ENCODE measurements at places on chromosomes 3 and 15.

GRCh38 chr15:101428758-101429157, 60.7 kb downstream of the PCSK6 start:
- no peak for DNase-seq

- no peak for DNase-seq
Observed at GRCh38 chr3:104992676-104993075, 374.0 kb upstream of the ALCAM start.

- no peak for DNase-seq
Observed at GRCh38 chr15:54594115-54594514, 602.6 kb downstream of the RSL24D1 start.

DNA sequence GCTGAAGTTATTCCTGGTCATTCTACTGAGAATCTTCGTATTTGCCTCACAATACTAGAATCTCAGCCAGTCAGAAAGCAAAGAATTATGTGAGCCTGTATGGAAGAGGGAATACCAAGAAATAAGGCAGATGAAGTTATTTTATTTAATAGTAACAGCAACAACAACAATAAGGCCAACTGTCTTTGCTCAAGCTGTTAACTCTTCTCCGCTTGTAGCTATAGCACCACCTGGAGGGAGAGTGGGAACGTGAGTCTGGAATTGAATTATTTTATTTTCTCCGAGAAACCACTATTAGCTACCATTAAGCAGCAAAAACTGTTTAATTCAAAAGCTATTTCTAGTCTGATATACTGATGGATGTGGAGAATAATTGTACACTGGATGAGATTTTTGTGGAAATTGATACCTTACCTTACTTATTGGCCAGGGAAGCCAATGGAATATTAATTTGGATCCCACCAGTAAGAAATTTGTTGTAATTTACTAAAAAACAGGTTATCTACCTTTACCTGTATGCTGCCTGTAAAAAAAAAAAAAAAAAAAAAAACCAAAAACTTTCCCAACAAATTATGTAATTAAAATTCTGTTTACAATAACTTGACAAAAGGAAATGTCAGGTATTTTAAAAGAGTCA, 50.1 kb downstream of the CALML4 start:
- peak; percentile 5 for DNase-seq

DNA sequence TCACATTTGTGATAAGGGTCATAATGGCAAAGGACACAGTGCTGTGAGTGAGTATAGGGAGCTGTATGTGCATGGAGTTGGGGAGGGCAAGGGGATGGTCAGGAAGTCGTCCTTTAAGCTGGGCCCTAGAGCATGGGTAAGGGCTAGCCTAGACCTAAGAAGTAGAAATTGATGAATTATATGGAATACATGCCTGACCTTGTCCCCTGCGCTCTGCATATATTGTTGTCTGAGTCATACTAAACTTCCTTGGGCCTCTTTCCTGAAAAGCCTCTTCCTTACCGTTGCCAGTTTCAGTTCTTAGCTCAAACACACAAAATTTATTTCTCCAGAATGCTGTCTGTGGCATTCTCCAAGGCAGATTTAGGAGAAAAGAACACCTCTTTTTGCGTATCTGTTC, 4.6 kb downstream of the SNRK start:
- no peak for DNase-seq

GRCh38 chr3:99128235-99128634, 226.7 kb upstream of the DCBLD2 start:
- no peak for DNase-seq

- DNase-seq: no peak
Observed at GRCh38 chr3:127133971-127134370, 59.0 kb upstream of the PRR23E start.

All from stimulated activated CD4-positive, alpha-beta T cell treated with anti-CD3 and anti-CD28 coated beads, Interleukin-1b, Interleukin-23, amount 100 ng/mL, for 4 hours (primary cell).